ENCODE measurements at places on chromosomes 11 and 22. TPM values are rescaled to one million over a fixed set of nuclear protein-coding genes. Genes with fewer than 3 reads are reported as not detected.

The POGLUT3 gene
- 9.4 TPM for total RNA-seq

The SYT13 gene
- total RNA-seq = 219 TPM

The FOLR2 gene
- 5.8 TPM for total RNA-seq

The EFCAB6 gene
- total RNA-seq = 8.3 TPM

The TLCD5 gene
- total RNA-seq = 22.9 TPM

The PHOX2A gene
- not detected for total RNA-seq

The CD3E gene
- total RNA-seq = not detected

Measured in occipital lobe (tissue), 3 donors.